ENCODE measurements at places on chromosomes 7 and 10.

DNA sequence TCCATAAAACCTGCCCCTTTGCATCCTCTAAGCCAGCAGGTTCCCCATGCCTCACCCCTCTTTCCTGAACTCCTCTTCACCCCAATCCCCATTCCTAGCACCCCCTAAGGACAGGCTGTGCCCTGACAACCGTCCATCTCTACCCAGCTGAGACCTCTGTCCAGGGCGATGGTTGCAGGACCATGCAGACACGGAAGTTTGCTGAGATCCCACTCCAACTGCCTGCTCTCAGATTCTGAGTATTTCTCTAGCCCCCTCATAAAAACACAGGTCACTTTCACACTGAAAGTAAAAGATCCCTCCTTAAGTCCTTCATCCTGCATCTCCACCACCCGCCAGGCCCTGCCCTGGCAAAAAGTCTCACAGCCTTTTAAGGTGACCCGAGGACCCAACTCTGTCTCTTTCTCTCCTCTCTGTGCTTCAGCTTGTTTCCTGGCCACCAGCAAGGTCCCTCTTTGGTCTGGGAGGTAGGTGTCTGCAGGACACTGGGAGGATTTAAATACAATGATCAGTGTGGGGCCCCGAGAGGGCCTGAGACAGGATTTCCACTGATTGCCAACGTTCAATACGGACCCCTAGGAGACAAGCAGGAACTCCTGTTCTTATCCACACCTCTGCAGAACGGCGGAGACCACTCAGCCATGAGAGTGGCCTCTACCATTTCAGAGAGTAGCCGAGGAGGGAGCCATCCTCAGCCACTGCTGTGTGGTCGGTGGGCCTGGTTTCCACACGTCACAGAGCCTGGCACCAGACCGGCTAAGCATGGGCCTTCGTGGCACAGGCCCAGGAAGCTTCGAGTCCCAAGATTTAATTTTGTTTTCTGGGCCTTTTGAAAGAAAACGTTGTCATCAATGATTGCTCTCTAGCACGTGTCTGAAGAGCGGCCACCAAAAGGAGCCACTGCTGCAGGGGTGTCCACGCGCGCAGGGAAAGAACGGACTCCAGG, 27.9 kb downstream of the CALML3 start:
- no peak for DNase-seq

DNA sequence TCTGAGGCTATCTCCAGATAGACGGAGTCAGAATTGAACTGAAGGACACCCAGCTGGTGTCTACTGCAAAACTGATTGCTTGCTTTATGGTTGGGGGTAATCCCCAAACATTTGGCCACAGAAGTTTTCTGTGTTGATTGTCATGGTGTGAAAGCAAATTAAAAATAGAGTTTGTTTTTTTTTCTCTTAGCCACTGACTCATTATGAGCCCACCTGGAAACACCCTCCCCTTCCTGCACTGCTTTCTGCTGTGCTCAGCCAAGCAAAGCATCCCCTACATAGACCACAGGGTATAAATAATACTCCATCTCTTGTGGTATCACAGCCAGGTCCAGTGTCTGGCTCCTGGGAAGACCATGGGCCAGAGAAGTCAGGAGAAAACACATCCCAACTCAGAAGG, 6.5 kb upstream of the VWC2 start:
- no peak for DNase-seq

- no peak for DNase-seq
Observed at GRCh38 chr7:128197989-128198580, 43.0 kb upstream of the LEP start.

- no peak for DNase-seq
Observed at GRCh38 chr7:28017372-28017771, 163.2 kb downstream of the JAZF1 start.

DNA sequence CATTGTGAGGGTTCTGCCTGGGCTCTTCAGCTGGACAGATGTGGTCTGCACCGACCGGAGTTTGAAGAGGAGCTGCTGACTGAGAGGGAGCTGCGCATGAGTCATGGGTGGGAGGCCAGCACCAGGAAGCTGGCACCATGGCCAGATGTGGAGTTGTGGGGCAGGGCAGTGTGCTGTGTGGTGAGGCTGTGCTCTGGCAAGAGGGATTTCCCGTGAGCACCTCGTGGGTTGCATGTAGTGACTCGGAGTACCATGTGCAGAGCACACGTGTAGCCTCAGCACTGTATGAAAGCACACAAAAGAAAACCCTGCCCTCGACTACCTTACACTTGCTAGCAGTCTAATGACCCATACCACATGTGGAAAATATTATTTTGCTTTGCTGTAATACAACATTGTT, 103.4 kb downstream of the WNT2 start:
- no peak for DNase-seq

- no peak for DNase-seq
Observed at GRCh38 chr10:12372846-12373245, 23.5 kb downstream of the CAMK1D start.

DNA sequence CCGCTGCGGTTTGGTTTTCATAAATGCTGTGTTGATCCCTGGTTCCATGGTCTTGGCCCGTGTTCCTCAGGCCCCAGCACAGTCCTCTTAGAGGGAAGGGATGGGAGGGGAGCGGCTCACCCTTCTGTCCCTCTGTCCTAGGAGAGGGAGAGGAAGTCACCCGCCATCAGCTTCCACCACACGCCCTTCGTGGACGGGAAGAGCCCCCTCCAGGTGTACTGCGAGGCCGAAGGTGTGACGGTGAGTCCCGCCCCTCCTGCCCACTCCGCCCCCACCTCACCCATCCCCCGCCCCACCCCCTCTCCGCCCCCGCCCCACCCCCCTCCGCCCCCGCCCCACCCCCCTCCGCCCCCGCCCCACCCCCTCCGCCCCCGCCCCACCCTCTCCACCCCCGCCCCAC, 37.5 kb upstream of the DPYSL4 start:
- no peak for DNase-seq

GRCh38 chr7:64880322-64881297, 22.5 kb upstream of the ZNF273 start:
- no peak for DNase-seq

DNA sequence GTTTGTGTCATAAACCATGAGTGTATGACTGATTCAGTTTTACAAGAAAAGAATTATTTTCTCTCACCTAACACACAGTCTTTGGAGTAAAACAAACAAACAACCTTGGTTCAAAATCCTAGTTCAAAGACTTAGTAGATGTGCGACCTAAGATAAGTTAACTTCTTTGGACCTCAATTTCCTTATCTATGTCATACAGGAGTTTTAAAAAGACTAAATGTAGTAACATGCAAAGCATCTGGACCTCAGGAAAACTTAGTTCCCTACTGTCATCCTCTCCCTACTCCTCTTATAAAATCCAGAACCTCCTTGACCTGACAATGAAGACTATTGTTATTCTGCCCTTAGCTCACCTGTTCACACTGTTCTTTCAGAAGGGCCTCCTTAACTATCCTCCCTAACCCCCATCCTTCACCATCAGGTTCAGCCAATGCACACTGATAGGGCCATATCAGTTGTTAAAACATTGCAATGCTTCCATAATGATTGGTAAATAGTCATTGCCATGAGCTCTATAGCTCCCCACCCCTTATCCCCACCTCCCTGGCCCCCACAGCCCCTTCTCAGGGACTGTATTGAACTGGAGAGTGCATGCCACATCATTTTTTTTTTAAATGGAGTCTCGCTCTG, 28.8 kb upstream of the CCNJ start:
- DNase-seq: peak; percentile 22

GRCh38 chr7:74017125-74017524, 10.8 kb upstream of the ELN start:
- no peak for DNase-seq

GRCh38 chr7:5827755-5828154, 46.3 kb upstream of the RNF216 start:
- peak; percentile 64 for DNase-seq

- no peak for DNase-seq
Observed at GRCh38 chr7:46719616-46720015, 798.5 kb upstream of the IGFBP3 start.

- no peak for DNase-seq
Observed at GRCh38 chr10:101257084-101257483, 27.8 kb upstream of the LBX1 start.

DNA sequence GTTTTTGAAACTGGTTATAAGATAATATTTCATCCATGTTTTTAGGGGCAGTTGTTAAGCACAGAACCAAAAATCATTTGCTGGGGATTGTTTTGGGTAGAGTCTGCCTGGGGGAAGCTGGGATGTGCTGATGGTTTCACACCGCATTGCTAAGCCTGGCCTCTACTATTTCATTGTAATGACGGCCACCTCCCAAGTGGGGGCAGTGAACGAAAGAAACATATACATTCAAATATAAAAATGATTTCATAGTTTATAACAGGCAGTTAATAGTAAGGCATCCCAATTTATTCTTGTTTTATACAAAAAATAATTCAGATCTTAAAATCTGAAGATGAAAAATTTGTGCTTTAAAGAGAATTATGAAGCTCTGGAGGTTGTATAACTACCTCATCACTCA, 750.8 kb downstream of the REEP3 start:
- DNase-seq: peak; percentile 19

DNA sequence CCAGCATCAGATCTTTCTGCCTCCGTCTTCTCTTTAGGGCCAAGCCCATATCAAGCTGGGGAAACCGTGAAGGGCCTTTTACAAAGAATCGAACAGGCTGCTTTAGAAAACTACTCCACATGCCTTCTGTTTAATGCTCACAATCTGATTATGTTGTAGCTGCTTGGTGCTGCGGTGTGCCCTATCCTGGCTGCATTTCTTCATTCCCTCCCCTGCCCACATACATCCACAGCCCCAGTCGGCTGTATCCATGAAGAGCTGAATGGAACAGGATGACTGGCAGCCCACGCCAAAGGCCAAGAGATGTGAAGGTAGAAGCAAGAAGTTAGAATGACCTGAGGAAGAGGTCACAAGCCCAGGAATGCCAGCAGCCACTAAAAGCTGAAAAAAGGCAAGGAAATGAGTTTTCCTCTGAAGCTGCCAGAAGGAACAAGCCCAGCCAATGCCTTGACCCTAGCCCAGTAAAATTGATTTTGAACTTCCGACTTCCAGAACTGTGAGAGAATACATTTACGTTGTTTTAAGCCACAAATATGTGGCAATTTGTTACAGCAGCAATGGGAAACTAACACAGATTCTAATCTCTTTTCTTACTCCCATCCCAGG, 22.2 kb downstream of the TAS2R41 start:
- no peak for DNase-seq

DNA sequence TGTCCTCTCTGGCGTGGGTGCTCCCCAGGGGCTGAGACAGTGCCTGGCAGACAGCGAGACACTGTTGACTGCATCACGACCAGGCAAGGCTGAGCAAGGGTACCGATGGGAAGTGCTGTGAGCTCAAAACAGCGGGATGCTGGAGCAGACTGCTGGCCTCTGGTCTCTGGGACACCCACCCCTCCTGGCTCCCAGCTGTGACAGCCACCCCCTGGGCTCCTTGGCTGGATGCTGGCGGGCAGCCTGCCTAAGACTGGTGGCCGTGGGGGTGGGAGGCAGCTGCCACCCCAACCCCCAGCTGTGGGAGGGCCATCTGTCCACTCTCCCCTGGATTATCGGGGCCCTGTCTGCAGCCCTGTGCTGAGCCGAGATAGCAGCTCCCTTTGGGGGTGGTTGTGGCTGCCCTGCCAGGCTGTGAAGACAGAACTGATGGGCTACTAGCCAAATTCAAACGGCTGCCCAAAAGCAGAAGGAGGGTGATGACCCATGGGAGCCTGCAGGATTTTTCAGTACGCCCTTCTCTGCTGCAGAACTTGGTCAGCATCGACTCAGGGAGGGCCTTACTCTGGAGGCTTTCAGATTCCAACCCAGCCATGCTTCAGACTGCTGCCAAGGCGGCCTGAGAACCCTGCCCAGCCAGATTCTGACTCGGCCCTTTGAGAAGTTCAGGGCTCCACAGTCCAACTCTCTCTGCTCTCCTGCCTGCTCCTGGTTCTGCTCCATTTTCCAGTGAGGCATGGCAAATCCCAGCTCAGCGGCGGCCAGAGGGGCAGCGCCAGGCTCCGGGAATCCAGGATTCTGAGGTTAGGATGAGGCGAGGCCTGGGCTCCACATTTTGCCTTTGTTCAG, 125.3 kb downstream of the NEURL1 start:
- peak; percentile 80 for DNase-seq

Data from K562 (cell line).